ENCODE measurements at places on chromosomes 2 and 18. TPM values are rescaled to one million over a fixed set of nuclear protein-coding genes. Genes with fewer than 3 reads are reported as not detected.

Gene SERPINB3
- not detected for total RNA-seq

Gene GLI2
- total RNA-seq: 0.41 TPM

DNA sequence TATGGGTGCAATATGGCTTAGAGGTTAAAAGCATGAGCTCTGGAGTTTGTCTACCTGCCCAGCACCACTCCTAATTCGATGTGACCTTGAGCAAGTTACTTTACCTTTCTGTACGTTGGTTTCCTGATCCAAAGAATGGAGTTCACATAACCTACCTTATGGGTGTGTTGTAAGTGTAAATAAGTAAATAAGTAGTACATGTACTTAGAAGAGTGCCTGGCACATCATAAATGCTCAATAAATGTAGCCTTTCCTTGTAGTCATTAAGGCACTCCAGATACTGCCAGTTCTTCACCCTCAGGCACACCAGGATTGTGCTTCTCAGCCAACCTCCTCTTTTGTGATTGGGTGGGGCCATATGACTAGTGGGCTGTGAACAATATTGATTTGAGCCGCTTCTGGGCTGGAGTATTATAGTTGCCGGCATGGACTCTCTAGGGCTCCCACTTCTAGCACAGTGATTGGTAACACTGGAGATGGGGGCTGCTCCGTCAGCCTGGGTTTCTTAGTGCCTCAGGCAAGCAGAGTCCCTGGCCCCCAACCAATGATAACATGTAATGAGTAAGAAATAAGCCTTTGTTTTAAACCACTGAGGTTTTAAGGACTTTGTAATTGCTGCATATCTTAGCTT is 101.7 kb upstream of the NOSTRIN start:
- no peak for DNase-seq

- DNase-seq: no peak
Observed at GRCh38 chr2:101064868-101065549, 62.9 kb downstream of the RPL31 start.

Gene FZD7
- 15.5 TPM for total RNA-seq

DNA sequence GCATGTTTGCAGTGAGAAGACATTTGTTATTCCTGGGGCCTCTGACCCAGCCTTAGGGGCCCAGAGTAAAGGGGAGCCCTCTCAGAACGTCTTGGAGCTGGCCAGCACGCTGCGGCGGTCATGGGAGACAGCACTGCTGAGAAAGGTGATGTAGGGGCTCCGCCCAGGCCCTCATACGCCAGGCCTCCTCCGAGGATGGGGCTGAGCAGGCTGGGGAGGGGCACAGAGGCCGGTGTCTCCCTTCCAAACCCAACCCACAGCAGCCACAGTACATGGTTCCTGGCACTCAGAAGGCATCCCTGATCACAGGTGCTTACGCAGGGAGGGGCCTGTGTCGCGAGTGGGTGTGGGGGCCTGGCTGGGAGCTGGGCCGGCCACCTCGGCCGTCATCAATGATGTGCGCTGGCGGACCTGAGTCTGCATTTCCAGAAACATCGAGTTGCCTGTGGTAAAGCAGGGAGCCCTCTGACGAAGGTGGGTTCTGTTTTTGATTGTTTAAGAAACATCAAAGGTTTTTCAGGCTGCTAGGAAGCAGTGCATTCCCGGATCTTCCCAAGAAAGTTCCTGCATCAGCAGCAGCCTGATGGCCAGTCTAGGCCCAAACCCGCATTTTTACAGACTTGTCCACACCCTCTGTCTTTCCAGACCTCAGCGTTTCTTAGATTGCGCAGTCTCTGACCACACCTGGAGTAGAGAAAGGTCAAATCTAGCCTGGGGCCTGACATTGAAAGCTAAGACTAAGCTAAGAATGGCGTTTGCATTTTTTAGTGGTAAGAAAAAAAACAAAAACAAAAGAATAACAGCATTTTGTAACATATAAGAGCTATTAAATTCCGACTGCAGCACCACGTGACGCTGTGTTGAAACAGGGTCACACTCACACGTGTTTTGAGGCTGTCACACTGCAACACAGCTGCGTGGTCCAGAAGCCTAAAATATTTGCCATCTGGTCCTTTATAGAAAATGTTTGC is 51.2 kb upstream of the PXDN start:
- no peak for DNase-seq

Gene FANCL
- total RNA-seq: 100 TPM

Gene ZNF804A
- 13.9 TPM for total RNA-seq

Gene GPR17
- 4.1 TPM for total RNA-seq

- DNase-seq: no peak
Observed at GRCh38 chr2:187853381-187853791, 299.2 kb upstream of the TFPI start.

Gene CNTNAP5
- 30.6 TPM for total RNA-seq

- DNase-seq: no peak
Observed at GRCh38 chr2:118169359-118170005, 81.2 kb downstream of the INSIG2 start.

Gene CHRNG
- total RNA-seq: not detected
